ENCODE measurements at places on chromosomes 2 and 18.
A peak's percentile ranks its signal among the peaks of the same experiment; 100 is the strongest.

GRCh38 chr18:77007251-77007650, 125.3 kb downstream of the MBP start:
- no peak for DNase-seq

GRCh38 chr2:237214030-237214675, 128.5 kb downstream of the COPS8 start:
- no peak for DNase-seq

DNA sequence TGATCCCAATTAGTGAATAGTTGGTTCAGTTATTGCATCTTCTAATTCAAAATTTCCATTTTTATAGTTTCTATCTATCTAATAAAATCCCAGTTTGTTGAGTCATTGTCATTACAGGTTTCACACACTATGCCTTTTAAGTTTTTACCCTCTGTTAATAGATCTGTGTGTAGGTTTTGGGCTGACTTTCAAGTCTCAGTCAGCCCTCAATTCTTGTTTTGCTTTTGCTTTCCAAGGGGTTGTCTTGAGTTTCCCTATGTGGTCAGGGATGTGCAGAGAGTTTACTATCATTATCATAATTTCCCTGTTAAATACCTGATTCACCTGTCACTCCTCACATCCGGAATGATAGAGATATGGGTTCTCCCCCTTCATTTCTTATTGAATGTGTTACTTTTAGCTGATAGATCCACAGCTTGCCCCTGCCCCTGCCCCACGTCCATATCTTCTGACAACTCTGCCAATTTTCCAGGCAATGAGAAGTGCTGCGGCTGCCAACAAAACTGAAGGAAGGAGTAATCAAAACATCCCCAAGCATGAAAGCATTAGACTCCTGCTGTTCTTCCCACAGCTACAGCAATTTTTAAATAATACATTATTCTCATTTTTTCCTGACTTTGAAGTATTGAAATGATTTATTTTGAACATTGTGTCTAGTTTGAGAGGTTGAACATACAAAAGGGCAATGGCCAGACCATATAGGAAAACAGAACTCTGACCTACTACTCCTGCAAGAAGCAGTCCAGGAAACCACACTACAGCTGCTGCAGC, 1064.8 kb downstream of the SUCLG1 start:
- no peak for DNase-seq

DNA sequence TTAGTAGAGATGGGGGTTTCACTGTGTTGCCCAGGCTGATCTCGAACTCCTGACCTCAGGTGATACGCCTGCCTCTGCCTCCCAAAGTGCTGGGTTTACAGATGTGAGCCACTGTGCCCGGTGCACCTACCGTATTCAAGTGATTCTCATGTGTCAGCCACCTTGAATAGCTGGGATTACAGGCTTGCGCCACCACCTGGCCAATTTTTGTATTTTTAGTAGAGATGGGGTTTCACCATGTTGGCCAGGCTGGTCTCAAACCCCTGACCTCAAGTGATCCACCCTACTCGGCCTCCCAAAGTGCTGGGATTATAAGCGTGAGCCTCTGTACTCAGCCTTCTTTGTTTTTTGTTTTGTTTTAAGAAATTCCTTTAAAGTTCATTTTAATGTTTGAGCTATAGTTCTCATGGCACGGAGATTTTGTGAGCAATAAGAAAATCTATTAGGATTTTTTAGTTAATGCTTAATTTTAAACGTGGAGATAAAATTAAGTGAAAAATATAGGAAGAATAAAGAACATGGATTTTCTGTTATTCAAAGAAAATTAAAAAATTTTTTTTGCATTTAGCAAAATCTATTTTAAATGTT, 242.6 kb downstream of the PHLPP1 start:
- DNase-seq: no peak

DNA sequence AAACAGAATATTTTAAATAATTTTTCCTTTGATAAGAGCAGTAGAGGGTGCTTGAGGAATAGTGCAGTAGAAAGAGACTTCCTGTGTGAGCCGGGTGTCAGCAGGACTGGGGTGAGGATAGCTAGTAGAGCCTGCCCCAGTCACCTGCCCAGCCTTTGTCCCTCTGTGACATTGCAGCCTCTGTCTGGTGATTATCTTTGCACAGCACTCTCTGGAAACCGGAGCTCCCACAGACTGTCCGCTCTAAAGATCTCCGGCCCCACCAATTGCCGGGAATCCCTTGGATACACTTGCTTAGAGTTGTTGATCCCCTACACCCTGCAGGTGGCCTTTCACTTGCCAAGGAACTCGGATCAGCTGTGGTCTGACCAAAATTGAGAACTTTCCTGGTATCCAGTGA, 1081.3 kb upstream of the TMEFF2 start:
- no peak for DNase-seq

GRCh38 chr2:55710025-55710424, 16.4 kb upstream of the PNPT1 start:
- no peak for DNase-seq

DNA sequence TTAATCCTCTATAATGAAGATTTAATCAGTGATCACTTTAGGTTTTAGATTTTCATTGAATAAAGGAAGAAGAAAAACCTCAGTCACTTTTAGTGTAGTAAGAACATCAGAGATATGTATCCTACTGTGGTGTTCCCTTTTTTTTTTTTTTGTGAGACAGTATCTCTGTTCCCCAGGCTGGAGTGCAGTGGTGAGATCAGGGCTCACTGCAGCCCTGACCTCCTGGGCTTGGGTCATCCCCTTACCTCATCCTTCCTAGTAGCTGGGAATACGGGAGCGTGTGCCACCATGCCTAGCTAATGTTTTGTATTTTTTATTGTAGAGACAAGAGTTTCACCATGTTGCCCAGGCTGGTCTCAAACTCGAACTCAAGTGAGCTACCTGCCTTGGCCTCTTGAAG, 5.1 kb downstream of the SLC39A10 start:
- DNase-seq: no peak

DNA sequence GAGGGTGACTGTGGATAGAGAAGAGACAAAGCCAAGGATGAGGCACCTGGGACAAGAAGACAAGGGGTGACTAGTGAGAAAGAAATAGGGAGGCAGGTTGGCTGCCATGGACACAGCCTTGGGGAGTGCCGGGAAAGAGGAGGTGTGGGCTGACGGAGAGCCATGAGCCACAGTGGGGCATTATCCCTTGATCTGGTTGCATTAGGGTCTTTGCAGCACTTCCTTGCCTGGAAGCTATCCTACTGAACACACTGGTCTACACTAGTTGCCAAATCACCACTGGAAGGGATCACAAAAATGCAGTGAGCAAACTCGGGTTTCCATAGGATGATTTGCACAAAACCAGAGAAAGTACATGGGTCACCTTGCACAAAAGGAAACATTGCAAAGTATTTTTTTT, 27.7 kb upstream of the ASB18 start:
- no peak for DNase-seq

DNA sequence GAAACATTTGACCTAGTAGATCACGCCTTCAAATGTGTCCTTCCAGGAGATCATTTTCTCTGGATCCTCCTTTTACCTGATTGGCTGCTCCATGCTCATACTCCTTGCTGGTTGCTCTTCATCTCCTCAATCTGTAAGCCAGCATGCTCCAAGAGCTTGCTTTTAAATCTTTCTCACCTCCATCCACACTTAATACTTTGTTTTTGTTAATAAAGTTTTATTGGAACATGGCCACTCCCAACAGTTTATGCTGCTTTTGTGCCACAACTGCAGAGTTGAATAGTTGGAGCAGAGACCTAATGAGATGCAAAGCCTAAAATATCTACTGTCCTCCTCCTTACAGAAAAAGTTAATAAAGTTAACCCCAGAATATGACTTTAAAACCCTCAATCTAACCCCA, 60.0 kb downstream of the KLHL14 start:
- DNase-seq: no peak

DNA sequence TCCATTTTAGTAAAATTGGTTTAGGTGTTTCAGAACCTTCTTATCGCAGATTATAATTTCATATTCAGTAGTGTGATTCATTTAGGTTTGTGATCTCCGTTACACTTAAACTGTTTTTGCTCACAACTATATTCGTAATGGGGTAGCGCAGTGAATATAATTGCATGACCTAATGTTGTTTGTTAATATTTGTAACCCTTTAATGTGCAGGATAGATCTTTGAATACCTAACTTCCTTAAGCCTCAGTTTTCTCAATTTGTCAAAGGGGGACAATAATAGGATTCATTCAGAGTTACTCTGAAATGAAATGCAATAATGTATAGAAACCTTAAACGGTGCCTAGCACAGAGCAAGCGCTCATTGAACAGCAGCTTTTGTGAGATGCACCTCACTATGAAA, 558 bp upstream of the ZDBF2 start:
- DNase-seq: no peak

- DNase-seq: peak; percentile 42
Observed at GRCh38 chr2:70673041-70673647, 94.9 kb downstream of the ADD2 start.

DNA sequence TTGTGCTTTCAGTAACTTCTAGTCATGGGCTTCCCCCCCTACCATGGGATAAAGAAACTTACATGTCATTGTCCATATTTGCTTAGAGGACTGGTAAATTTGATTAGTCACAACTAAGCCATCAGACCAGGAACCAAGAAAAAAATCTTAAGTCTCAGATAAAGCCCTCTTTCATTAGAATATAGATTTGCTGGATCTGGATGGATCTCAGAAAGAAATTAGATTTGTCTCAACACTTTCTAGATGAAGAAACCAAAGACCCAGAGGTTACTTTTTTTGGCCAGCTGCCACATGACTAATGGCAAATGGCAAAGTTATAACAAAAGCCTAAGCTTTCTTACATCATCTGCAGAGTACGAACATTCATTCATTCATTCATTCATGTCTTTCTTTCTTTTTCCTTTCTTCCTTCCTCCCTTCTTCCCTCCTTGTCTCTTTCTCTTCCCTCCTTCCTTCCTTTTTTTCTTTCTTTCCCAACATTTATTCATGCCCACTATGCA, 60.2 kb downstream of the CDCA7 start:
- no peak for DNase-seq

DNA sequence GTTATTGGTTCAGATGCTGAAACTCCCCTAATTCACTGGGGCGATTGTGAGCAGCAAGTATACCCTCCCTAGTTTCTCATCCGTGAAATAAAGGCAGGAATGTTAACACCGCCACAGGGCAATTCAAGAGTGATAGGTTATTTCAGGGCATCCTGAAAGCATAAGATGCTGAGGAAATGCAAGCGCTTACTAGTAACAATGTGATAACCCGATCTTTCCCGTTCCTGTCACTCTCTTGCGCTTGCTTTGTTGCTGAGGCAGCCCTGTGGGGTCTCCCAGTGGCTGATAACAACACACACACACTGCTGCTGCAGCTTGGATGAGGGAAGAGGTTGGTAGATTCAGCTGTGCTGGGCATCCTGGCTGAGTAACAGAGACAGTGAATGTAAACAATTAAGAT, 259.3 kb downstream of the AGPS start:
- DNase-seq: no peak

DNA sequence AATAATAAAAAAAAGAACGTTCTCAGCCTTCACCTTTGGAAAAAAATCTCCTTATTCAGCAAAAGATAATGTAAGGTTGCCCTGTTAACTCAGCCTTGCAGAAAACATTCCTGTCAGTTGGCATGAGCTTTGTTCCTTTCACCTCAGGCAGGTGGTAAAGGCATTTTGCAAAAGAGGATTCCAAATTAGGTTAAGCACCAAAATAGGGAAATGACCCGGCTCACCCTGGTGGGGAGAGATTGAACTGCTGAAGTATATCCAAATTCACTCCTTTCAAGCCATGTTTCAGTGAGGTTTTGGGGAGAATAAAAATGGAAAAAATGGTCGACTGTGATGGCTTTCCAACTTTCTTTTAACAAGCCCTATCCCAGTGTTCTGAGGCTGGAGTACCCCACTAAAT, 1988.8 kb upstream of the PIK3C3 start:
- peak; percentile 30 for DNase-seq

DNA sequence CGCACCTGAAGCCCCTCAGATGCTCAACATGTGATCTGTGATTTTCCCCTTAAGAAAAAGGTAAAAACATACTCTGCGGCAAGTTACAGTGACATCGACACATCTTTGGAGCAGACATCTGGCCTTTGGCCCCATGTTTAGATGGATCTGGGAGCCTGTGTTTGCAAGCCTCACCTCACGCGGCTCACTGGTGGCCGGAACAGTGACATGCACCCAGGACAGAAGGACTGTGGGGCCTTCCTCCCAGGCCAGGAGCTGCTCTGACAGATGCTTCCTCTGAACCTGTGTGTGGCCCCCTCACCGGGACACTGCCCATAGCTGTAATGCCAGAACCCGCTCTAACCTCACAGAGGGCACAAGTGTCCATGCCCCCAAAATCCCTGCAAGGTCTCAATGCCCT, 13.1 kb downstream of the PASK start:
- no peak for DNase-seq

DNA sequence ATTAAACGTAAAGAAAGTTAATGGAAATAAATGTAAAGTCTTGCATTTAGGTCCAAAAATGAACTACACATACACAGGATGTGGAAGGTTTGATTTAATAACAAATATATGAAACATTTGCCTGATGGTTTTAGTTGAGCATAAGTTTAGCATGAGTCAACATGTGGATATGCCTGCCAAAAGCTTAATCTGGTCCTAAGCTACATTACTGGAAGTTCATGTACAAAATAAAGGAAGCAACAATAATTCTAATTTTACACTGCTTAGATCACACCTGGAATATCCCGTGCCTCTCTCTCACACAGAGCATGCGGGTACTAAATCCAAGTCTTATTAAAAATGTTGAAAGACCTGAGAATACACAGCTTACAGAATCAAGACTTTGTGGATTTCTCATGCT, 276.5 kb upstream of the NRP2 start:
- DNase-seq: no peak

GRCh38 chr2:172753610-172754009, 18.0 kb downstream of the RAPGEF4 start:
- no peak for DNase-seq

GRCh38 chr2:31563273-31563839, 17.4 kb downstream of the SRD5A2 start:
- no peak for DNase-seq

GRCh38 chr18:41569867-41570266, 385.2 kb upstream of the PIK3C3 start:
- no peak for DNase-seq

All from HEK293T (cell line).